ENCODE measurements at places on chromosomes 3 and 15.

DNA sequence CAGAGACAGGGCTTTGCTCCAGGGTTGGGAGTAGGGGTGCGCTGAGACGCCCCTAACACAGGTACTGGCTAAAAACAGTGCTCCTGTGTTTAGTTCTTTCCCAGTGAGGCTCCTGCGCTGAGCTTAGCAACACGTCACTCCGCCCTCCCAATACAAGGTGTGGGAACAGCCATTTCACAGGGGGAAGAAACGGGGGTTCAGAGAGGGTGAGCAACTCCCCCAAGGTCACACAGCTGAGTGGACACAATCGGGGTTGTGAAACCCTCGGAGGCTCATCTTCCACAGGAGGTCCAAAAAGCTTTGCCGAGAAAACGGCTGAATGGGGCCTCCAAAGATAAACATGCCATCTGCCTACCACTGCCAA, 628 bp downstream of the PRRT3 start:
- no peak for DNase-seq

DNA sequence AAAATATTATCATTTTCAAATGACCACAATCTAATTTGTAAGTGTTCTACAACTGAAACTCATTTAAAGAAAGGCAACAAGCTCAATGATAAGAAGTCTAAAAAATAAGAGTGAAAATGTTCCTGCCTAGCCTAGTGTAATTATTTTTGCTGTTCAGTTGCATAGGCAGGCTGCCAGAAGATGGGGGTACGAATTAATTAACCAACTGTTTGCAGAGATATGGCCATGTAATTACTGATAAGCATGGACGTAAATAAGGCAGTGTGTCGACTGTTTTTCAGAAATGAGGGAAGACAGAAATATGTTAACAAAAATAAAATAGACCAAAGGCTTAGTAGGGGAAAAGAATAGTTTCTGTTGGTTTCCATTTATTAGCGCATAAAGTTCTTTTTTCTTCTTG, 24.7 kb upstream of the SCAANT1 start:
- no peak for DNase-seq

- no peak for DNase-seq
Measured at GRCh38 chr15:61295239-61295638, 66.1 kb upstream of the RORA start.

DNA sequence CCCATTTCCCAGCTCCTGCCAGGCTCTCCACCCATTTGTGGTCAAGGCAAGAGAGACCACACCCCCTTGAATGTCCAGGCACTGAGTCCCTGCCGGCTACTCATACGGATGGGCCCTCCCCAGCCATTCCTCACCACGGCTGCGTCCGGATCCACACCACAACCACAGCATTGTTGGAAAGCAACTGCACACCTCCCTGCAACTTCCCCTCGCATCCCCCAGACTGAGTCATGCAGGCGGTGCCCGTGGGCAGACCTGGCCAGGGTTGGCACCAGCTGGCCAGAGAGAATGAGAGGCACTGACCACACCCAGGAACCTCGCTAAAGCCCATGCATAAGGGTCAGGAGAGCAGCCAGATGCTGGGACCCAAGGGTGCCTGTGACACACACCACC, 30.5 kb downstream of the LOXL1 start:
- DNase-seq, result no peak

DNA sequence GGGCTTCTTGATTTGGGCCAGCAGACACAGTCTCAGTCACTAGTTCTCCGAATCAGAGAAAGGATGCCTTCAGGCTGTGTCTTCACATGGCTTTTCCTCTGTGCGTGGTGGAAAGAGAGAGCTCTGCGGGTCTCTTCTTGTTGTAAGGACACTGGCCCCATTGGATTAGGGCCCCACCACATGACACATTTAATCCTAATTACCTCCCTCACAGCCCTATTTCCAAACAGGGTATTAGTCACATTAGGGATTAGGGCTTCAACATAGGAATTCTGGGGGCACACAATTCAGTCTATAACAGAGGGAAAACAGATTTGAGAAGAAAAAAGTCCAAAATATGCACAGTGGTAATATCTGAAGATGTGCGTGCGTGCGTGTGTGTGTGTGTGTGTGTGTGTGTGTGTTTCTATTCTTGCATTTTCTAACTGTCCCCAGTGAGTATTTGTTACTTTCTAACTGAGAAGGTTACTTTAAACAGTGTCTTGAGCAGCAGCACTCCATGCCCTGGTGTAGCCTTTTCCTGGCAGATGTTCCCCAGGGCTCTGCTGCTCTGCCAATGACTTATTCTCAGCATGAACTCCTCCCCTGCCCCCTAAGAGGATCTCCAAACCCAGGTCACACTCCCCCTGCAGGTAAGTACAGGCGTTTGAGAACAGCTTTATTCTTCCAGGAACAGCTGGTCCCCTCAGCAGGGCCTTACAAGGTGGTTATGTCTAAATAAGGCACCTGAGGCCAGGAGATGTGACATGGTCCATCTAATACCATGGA, 72.9 kb downstream of the RPL39L start:
- DNase-seq, result no peak

GRCh38 chr15:57236561-57237300, 139.6 kb upstream of the CGNL1 start:
- no peak for DNase-seq

GRCh38 chr3:89628856-89629670, 521.6 kb downstream of the EPHA3 start:
- DNase-seq, result no peak

- no peak for DNase-seq
Measured at GRCh38 chr3:4990069-4990468, 10.8 kb downstream of the BHLHE40 start.

DNA sequence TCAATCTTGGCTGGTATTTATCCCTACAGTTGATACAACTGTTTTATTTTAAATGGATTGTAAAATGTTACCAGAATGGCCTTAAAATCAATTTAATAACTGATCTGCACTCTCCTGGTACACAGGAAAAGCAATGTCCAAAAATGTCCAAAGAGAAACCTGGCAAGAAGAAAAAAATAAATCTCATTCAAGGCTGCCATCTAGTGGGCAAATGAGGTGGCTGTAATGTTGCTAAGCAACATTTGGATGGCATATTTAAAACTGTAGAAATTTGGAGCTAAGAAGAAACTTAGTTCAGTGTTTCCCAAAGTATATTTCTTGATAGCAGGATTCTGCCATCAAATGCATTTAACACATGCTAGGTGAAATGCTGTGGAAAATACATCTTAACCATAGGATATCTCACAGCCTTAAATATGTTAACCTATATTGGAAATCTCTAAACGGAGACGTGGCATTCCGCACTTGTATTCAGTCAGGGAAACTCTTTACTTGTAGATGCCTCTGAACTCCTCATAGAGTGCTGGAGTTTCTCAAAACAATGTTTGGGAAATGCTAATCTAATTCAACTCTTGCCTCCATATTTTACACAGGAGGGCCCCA, 216.8 kb downstream of the ERC2 start:
- DNase-seq, result no peak

DNA sequence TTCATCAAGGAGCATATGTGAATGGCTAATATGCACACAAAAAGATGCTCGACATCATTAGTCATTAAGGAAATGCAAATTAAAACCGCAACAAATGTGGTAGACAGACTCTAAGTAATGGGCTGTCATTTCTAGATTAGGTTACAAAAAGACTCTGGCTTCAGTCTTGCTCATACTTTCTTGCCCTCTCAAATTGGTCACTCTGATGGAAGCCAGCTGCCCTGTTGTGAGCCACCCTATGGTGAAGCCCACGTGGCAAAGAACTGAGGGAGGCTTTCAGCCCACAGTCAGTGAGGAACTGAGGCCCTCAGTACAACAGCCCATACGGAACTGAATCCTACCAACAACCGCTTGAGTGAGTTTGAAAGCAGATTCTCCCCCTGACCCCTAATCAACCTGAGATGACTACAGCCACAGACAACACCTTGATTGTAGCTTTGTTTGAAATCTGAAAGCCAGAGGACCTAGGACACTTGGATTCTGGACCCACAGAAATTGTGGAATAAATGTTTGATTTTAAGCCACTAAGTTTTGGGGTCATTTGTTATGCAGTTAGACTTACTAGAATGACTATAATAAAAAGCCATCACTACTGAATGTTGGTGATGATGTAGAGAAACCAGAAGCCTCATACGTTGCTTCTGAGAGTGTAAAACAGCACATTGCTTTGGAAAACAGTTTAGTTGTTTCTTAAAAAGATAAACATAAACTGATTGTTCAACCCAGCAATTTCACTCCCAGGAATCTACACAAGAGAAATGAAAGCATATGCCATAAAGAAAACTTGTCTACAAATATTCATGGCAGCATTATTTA, 45.7 kb downstream of the EHHADH start:
- DNase-seq, result no peak

DNA sequence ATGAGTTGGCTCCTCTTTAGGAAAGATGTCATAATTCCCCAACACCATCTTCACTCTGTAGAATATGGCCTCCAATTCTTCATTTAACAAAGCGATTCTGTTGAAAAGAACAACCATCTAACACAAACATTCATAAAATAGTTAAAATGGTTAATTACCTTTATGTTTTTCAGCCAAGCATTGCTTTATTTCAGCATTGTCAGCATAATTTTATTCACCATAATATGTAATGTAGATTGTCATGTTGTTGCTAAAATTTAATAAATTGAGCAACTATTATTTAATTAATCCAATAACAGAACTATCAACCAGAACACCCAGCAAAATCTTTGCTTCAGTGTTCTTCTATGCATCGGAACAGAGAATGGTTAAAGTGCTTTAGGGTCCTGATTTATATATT, 46.2 kb upstream of the EPHA3 start:
- no peak for DNase-seq

GRCh38 chr3:75985432-75985831, 200.1 kb upstream of the ZNF717 start:
- no peak for DNase-seq

GRCh38 chr3:59290358-59290757, 240.5 kb upstream of the CFAP20DC start:
- no peak for DNase-seq

GRCh38 chr15:59060348-59060747, 44.6 kb upstream of the CCNB2 start:
- DNase-seq, result no peak

DNA sequence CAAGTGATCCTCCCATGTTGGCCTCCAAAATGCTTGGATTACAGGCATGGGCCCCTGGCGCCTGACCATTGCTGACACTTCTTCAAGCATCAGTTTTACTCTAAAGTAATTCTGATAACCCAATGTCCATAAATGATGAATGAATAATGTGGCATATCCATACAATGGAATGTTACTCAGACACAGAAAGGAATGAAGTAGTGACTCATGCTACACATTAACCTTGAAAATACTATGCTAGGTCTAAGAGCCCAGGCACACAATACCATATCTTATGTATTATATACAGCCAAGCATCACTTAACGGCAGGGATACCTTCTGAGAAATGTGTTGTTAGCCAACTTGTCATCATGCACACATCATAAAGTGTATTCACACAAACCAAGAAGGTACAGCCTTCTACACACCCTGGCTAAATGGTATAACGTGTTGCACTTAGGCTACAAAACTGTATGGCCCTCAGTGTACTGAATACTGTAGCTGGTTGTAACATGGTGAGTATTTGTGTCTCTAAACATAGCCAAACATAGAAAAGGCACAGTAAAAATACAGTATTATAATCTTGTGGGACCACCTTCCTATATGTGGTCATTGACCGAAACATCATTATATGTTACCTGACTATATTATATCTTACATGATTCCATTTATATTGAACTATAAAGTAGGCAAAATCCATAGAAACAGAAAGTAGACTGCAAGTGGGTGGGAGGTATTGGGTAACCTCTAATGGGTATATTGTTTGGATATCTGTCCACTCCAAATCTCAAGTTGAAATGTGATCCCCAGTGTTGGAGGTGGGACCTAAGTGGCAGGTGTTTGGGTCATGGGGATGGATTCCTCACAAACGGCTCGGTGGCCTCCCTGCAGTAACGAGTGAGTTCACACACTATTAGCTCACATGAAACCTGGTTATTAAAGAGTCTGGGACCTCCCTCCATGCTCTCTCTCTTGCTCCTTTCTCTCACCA, 31.4 kb downstream of the MKRN2 start:
- no peak for DNase-seq

GRCh38 chr3:113251817-113252216, 40.5 kb downstream of the BOC start:
- DNase-seq, result no peak

DNA sequence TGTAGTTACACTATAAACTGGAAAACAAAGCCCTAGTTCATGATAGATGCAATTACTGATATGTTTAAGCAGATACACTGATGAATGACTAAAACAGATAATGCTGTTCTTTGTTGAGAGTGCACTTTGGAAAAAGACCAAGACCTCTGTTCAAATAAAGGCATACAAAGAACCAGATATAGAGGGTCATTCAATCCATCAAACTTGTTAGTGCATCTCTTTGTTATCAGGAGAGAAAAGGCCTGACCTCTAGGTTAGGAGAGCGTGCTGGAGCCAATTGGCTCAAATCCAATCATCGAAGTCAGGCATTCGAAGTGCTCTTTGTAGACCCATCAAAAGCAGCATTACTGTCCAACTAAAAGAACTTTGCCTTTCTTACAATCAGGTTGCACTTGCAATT, 124.2 kb downstream of the TFG start:
- DNase-seq, result no peak

DNA sequence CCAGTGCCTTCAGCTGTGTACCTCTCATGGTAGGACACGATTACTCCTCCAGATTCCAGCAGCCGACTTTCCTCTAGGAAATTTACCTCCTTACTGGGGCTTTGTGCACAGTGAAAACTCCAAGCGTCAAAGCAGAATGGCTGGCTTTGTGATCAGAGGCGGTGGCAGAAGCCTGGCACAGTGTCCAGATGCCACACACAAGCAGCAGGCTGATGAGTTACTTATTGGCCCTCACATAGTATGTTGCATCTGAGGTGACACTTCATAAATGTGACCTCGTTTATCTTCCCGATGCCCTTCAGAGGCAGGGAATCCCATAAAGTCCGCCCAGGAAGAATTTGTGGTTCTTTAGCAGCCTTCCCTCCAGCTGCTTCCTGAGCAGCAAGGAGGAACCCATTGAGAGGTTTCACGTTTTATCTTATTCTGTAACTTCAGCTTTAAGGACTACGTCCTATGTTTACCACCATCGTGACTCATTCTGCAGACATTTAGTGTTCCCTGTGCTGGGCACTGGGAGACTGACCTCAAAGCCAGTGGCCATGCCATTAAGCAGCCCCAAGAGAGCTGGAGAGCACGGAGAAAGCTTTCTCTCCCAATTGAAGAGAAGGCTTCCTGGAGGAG, 107.1 kb upstream of the C15orf61 start:
- DNase-seq, result no peak
